NCI-H524 (cell line): ENCODE measurements at places on chromosomes 13 and 19.

DNA sequence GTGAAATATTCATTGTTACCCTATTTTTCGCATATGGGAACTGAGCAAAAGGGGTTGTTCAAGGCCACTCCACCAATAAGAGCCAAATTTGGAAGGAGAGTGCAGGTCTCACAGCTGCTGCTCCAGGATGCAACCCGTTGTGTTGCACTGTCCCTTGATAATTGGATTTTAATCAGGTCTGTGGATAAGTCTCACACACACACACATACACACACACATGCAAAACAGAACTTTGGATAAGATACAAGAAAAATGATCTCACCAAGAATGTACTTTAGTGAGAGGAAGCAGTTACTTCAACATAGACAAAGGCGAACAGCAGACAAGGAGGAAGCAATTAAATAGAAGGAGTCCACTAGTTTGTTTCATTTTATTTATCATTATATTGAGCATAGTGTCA is 127.3 kb upstream of the EDNRB start:
- DNase-seq, result no peak

DNA sequence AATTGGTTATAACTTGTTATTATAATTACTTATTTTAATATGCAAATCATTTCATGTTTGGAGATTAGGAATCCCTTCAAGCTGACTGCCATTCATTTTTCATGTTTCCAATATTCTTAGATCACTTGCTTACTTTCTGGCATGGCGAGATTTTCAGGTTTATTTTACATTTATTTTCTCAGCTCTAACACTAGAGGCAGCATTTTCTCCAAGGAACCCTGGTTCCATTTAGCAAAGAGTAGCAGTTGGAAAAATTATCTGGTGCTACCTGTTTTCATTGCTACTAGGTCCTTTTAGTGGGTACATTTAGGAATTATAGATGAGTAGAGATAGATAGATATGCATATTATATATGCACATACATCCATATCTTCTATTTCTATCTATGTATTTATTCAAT is 90.9 kb upstream of the TRPC4 start:
- DNase-seq, result peak; percentile 4

- DNase-seq, result no peak
These were observed 38.8 kb downstream of the FGF9 start for GRCh38 chr13:21709697-21710096.

DNA sequence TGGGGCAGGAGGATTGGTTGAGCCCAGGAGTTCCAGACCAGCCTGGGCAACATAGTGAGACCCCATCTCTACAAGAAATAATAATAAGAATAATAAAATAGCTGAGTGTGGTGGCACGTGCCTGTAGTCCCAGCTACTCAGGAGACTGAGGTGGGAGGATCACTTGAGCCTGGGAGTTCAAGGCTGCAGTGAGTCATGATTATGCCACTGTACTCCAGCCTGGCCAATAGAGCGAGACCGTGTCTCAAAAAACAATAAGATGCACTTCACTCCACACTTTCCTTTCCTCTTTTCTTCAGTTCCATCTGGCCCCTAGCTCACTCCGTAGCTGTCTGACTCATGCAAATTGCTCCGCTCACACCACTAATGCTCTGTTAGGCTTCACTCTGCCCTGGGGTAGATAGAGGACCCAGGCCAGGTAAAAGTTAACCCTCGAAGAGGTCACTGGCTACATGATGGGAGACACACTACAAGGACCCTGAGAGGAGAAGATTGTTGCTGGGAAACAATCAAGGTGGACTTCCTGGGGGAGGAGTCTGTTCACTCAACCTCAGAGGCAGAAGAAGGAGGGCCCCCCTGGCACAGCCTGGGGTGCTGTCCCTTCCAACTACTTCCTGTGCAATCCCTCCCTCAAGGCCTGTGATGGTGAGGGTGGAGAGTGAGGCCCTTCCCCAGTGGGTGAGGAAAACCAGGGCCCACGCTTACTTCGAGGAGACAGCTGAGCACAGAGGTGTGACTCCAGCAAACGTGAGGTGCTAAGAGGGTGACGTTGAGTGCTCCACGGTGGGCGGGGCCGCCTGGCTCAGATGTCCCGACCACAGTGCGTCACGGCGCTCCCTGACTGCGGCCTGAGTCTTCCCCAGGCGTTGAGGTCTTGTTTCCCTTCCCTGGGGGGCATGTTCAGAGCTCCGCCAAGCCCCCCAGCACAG is 8.8 kb upstream of the TNFSF9 start:
- DNase-seq, result no peak

DNA sequence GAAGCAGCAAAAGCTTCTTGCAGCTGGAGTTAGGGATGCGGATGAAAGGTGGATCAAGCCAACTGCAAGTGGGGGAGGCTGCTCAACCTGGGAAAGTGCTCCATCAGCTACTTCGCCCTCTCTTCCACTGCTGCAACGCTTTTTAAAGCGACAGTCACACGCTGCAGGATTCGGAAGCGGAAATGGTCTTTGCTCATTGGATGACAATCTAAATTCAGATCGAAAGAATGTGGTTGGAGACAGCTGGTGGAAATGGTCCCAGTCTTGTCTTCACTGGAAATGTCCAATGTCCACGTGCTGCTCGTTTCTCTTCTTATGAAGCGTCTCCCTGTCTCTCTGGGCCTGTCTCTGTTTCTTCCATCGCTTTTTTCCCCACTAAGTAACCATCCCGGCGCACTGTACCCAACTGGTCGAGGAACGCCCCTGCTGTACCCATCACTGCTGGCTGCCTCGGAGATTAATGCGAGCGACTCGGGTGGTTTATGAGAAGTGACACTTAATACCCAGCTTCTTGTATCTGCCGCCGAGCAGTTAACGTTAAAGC is 2.1 kb upstream of the FGF9 start:
- DNase-seq, result peak; percentile 70

GRCh38 chr19:49968279-49968922 is 7.4 kb upstream of the SIGLEC11 start:
- no peak for DNase-seq

DNA sequence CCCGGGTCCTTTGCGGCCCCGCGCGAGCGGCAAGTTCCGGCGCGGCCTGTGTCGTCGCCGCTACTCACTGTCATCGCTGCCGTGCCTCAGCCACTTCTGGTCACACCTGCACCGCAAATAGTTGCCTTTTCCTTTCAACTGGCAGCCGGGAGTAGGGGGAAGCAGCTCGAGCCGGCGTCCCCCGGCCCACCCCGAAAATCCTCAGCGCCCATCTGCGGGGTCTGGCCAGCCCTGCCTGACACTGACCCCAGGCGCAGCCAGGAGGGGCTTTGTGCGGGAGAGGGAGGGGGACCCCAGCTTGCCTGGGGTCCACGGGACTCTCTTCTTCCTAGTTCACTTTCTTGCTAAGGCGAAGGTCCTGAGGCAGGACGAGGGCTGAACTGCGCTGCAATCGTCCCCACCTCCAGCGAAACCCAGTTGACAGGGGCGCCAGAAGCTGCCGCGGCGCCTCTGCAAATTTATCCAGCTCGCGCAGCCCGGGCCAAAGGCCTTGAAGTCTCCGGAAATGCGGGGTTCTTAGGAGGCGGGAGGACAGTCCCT is 1.7 kb downstream of the PDX1 start:
- DNase-seq, result no peak

GRCh38 chr13:110186231-110186855 is 120.6 kb downstream of the COL4A1 start:
- no peak for DNase-seq

DNA sequence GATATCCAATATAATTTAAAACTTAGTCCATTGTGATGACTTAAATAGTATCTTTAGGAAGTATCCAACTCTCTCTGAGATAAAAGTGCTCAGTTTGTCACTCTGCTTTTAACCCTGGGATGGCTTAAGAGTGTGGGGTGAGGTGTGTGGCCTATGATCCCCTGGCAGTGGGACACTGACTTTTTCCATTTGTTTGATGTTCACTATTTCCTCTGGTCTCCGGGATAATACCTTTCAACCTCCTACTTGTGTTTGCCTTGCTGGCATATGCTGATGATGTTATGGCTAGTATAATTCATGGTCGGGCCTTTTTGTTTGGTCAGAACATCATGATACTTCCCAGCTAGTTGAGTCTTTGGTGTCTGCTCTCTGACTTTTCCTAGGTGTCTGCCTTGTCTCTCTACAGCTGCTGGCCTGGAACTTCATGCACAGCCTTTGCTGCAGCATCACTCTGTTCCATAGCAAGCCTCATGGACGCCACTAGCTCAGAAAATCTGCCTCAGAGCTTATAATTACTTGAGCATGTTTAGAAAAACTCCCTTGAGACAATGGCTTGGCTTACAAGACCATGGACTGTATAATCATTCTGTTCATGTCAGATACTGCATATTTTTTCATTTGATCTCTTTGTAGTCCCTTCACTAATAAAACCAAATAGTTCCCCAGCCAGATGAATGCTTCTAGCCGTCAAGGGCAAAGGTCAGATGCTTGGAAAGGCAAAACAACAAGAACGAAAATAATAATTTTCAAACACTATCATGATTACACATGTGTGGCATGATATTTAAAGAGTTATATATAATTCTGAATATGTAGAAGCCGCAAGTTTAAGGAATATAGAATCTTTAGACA is 75.2 kb downstream of the WDFY2 start:
- no peak for DNase-seq

GRCh38 chr19:1884719-1885334 is 469 bp downstream of the ABHD17A start:
- no peak for DNase-seq

- DNase-seq, result peak; percentile 35
These were observed at the start of gene MARK4 for GRCh38 chr19:45250832-45251451. TSS of gene MARK4 (plus strand) at chr19:45251271. CDS start at chr19:45251589, 318 bp downstream.

- peak; percentile 78 for DNase-seq
These were observed 38.1 kb downstream of the RUBCNL start for GRCh38 chr13:46348961-46349360.

- peak; percentile 98 for DNase-seq
These were observed 22.4 kb upstream of the FEM1A start for GRCh38 chr19:4768934-4769777.

- DNase-seq, result peak; percentile 99
These were observed 177.5 kb downstream of the DCLK1 start for GRCh38 chr13:35953537-35954206.

DNA sequence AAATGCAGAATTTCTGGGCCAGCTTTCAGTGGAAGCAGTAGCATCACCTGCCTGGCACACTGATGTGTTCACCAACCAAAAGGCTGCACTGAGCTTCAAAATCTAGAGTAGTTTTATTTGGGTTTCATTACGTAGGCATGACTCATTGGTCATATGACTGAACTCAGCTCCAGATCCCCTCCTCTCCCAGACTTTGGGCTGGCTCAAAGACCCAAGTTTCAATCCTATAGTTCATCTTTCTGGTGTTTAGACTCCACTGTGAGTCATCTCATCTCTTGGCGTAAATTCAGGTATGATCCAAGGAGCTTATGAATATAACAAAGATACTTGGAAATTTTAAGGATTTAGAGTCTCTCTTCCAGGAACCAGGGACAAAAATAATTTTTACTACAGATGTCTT is 17.7 kb downstream of the ZMYM5 start:
- DNase-seq, result no peak

DNA sequence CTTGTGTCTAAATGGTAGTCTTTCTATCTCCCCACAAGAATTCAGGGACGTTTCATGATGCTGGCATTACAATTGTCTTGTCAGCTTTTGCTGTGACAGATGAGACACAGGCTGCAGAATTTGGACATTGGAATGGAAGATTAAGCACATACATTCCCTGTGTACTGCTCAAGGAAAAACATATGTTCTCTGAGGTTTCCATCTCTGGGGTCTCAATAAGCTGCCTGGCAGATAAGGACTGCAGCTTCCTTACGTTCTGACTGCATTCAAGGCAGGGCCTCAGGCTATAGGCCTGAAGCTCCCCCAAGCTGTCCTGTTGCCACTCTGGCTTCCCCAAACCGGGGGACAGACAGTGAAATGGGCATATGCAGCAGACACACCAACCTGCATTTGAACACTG is 91.3 kb upstream of the KL start:
- DNase-seq, result no peak

- DNase-seq, result peak; percentile 9
These were observed 2494.9 kb upstream of the PCDH20 start for GRCh38 chr13:63910511-63910910.
